ENCODE measurements at places on chromosomes 3 and 15.

- DNase-seq = no peak
Observed at GRCh38 chr3:52321481-52321880, 5.4 kb downstream of the DNAH1 start.

DNA sequence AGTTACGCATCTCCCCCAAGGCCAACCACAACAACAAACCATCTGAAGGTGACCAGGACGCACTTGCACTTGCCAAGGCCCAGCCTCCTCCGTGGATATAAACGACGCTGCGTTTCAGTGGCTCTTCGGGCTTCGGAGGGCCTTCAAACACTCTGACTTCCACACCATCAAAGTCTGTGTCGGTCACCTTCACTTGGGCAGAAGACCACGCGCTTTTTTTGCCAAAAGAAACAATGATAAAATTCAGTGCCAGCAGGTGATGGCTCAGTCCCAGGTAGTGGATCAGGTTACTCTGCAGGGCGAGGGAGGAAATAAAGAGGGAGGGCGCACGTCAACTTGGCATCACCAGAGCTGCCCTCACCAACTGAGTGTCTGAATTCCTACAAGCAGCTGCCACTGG is 63.0 kb downstream of the NCEH1 start:
- DNase-seq = no peak

GRCh38 chr3:193744048-193744821 is 151.2 kb downstream of the OPA1 start:
- DNase-seq = no peak

- no peak for DNase-seq
Observed at GRCh38 chr15:42915654-42916315, 4.8 kb downstream of the TTBK2 start.

- no peak for DNase-seq
Observed at GRCh38 chr3:194187233-194187944, 51.4 kb downstream of the HES1 start.

GRCh38 chr15:90402223-90402622 is 14.2 kb downstream of the IQGAP1 start:
- peak; percentile 93 for DNase-seq

DNA sequence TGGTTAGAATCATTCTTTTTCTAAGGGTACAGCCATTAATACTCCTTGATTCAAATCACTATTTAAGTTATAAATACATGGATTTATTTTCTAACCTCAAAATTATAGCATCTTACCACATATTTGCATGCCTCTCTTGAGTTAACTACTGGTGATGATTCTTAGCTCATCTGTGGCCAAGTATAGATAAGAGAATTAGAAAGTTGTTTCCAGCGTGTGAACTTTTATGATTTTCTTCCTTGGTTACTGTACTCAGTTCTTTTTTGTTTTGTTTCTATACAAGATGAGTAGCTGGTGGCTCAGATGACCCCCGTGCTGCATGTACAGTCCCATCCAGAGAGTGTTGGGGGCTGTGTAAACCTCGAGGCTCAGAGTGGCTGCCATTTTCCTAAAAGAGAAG is 124.6 kb downstream of the IGF1R start:
- no peak for DNase-seq

DNA sequence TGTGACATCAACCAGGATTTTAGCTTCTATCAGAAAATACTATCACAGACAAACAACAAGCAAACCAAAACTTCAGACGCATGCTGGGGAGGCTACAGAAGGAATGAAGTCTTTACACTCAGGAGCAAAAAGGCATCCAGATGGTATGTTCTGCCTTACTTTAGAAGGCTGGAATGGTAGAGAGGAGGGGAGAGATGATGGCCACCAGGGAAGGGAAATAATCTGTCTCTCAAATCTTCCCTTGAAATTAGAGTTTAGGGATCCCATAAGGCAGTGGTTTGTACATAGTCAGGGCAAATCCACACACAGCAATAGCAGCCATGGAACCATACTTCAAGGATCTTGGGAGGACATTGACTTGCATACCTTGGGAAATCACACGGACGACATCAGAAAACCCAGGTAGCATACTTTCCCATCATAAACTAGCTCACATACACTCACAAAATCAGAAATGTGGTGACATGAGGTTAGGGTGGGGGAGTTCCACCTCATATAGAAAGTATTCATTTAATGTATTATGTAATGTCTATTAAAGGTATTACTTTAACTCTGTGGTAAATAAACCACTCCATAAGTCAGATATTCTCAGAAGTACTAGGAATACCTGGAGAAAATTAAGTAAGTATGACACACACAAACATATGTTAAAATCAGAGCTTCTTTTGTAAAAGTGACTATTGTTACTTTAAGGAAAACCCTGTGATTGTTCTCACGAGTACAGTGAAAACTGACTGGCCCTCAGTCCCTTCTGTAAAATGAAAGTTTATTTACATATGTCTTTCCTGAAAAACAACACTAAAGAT is 9.4 kb downstream of the BTLA start:
- DNase-seq = no peak

- DNase-seq = no peak
Observed at GRCh38 chr15:51496246-51496645, 126.3 kb downstream of the DMXL2 start.

DNA sequence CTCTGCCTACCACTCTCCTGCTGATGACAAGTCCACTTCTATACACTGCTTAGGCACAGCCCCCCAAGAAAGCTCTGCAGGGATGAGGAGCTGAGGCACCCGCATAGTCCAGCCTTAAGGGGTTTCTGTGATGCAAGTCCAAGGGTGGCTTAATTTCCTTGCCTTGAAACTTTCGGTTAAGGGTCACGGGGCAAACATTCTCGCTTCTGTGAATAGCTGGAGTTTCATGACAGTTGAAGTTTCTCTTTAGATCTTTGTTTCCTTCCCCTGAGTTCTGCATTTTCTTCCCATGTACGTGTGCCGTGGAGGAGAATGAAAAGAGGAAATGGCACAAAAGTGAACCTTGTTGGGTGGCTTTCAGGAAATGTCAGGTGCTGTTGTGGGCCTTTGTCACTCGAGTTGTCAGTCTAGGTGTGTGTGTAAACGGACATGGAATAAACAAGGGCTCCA is 7.0 kb downstream of the GPR160 start:
- DNase-seq = no peak

GRCh38 chr3:172089250-172089649 is 49.9 kb downstream of the FNDC3B start:
- no peak for DNase-seq

GRCh38 chr3:107913701-107914100 is 177.1 kb downstream of the CD47 start:
- DNase-seq = no peak

GRCh38 chr3:104788807-104789206 is 577.9 kb upstream of the ALCAM start:
- DNase-seq = no peak

DNA sequence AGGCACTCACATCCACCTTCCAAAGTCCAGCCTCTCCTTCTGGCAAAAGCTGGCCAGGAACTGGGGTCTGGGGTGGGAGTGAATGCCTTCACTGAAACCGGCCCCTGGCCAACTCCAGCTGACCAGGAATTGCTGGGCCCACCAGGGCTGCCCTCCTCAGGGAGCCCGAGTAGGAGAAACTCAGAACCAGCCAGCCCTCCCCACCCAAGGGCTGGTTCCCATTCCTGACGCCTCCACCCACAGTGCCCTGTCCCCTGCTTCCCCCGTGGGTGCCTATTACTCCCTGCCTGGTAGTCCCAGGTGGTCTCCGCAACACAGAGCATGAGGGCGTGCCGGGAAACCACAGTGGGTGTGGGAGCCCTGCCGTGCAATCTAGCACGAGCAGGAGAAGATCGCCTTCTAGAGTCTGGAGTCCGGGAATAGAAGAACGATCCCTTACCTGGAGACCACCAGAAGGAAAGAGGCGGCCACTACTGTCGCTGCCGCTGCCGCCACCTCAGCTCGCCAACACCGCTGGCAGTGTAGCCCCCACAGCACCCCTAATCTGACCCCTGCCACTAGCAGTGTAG is 178.8 kb downstream of the POTEB3 start:
- no peak for DNase-seq

- no peak for DNase-seq
Observed at GRCh38 chr3:117400303-117400702, 690.7 kb downstream of the TUSC7 start.

DNA sequence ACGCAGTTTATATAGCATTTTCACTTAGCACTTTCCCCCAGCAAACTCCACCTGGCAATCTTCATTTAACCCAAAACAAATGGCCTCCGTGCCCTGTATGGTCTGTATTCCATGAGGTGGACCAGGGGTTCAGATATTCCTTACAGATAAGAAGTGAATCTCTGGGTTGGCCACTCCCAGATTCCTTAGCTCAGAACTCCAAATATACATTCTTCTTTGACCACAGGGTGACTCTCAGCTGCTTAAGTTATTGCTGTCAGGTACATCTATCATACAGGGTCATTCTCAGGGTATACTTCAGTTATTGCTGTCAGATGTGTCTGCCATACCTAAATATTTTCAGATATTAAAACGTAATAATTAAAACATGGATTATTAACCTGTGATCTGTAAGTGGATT is 229.8 kb downstream of the TBL1XR1 start:
- peak; percentile 38 for DNase-seq

GRCh38 chr3:175571096-175571495 is 712.0 kb downstream of the NAALADL2 start:
- no peak for DNase-seq

DNA sequence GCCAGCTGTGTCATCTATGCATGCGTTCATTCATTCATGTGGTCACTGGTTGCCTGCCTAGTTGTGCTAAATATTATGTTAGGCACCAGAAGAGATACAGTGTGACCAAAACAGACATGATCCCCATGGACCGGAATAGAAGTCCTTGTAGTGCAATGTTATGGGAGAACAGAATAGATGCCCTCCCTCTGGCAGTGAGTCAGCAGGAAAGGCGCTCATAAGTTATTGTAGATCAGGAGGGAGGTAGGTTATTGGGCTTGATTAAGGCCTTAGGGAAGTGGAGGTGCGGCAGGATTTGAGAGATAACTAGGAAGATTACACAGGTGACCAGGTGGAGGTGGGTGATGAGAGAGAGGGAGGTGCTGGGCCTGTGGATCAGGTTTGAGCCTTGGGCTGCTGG is 5.2 kb downstream of the MCTP2 start:
- DNase-seq = no peak

GRCh38 chr3:58200846-58201355 is 9.9 kb downstream of the DNASE1L3 start:
- DNase-seq = no peak

GRCh38 chr3:99686955-99687612 is 48.7 kb downstream of the COL8A1 start:
- peak; percentile 65 for DNase-seq

DNA sequence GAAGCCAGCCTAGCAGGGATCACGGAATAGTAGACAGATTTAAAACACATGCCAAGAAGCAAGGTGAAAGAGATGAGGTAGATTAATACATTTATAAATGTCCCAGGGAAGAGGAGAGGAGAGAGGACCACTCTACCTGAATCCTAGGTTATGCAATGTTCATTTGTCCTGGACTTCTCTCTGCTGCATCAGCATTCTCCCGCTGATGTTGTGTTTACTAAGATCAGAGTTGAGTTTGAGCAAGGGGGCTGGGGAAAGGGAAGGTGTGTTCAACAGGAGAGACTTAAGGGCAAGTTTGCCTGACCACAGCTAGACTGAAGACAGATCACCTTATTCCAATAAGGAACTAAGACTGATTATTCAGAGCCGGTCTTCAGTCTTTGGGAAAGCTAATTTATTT is 1.1 kb upstream of the KPNA1 start:
- DNase-seq = no peak

DNA sequence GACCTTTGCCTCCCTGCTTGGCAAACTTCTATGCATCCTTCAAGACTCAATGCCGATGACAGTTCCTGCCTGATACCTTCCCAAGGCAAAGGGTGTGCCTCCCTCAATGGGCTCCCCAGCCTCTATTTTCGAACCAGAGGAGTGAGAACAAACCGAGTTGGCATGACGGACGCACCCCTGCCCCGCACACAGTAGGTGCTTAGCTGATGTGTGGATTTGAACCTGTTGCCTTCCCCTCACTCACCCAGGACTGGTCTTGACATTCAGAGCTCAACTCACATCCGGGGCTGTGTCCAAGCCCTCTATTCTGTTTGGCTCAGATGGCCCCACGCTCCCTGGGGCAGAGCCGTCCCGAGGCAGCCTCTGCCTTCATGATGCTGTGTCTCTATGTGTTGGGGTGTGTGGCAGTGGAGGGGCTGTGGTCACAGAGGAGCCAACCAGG is 52.2 kb upstream of the SLC6A11 start:
- DNase-seq = no peak

GRCh38 chr3:57133157-57133556 is 32.0 kb downstream of the IL17RD start:
- no peak for DNase-seq

- no peak for DNase-seq
Observed at GRCh38 chr3:143952569-143953072, 19.0 kb upstream of the DIPK2A start.

DNA sequence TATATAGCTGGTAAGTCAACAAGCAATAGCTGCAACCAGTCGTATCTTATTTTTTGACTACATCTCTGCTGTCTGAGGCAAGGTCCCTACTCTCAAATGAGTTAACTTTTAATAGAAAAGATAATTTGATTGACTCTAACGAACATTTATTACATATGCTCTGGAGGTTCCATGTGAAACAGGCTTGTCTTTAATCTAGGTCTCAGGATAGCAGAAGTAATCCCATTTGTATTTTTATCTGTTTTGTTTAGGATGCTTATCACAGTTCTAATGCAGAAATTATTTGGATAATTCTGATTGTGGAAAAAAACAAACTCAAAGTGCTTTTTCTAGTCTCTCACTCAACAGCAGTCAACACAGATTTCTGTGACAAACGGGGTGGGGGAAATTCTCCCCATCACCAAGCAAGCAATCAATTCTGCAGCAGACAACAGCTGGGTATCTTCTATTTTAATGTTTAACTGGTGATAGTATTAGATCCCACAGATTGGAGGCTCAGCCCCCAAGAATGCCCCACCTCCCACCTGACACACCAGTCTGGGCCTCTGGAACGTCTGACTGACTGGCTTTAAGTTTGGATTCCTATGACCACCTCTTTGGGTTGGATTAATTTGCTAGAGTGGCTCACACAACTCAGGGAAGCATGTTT is 58.8 kb downstream of the ITPR1 start:
- DNase-seq = no peak

DNA sequence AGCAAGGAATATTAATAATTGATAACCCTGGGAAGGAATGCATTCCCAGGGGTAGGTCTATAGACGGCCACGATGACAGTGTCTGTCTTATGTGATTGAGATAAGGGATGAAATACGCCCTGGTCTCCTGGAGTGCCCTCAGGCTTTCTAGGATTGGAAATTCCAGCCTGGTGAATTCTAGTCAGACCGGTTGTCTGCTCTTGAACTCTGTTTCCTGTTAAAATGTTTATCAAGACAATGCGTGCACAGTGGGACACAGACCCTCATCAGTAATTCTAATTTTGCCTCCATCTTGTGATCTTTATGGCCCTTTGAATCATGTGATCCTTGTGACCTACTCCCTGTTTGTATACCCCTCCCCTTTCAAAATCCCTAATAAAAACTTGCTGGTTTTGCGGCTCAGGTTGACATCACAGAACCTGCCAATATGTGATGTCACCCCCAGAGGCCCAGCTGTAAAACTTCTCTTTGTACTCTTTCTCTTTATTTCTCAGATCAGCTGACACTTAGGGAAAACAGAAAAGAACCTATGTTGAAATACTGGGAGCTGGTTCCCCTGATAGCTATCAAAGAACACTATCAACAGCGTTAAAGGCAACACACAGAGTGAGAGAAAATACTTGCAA is 183.3 kb downstream of the PDE8A start:
- DNase-seq = no peak

Measured in fibroblast of skin of back (primary cell).